Cardiac muscle cell (in vitro differentiated cells and primary cell): ENCODE measurements at places on chromosomes 7 and 10. TPM values are rescaled to one million over a fixed set of nuclear protein-coding genes. Genes with fewer than 3 reads are reported as not detected.

The CNNM1 gene
- total RNA-seq: 2.2 and 2.8 TPM in 2 replicates

The BLVRA gene
- total RNA-seq: 34.0 and 39.2 TPM in 2 replicates

The ADARB2 gene
- total RNA-seq: 2.4 and 3.1 TPM in 2 replicates

The SH2B2 gene
- 12.7 and 17.4 TPM in 2 replicates for total RNA-seq

The CYP2C19 gene
- total RNA-seq: not detected in 2 replicates

The SKIDA1 gene
- 42.4 and 62.4 TPM in 2 replicates for total RNA-seq

DNA sequence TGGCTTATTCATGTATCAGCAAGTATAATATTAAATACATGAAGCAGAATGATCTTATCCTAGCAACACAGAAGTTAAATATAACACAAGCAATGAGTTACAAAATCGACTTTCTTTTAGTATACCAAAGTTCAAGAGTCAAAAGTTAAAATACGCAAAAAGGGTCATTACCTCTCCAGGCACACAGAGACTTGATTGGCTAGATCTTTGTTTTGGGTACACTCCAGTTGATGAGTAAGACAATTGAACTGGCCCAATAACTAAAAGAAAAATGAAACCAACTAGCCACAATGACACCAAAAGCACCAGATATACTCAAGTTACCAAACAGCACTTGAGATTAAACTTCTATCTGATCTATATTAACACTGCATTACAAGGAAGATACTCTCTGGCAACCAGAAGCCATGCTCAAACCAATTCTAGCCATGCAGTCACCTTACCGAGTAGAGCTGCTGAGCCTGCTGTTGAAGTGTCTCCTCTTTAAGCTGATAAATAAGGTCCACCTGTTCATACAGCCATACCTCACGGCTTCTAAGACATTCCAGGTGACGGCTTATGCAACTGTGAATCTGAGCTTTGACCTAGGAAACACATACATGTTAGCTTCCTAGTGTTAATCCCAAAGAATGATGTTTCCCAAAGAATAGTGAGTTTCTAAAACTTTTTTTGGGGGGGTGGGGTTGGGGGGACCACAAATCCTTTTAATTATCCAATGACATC lies 15.6 kb downstream of the NCOA4 start:
- H3K4me1 ChIP-seq: peaks cover 38% of the 10 kb centered on the region
- H3K36me3 ChIP-seq: peaks cover 62% of the 10 kb centered on the region
- DNase-seq: no peak
- H3K27me3 ChIP-seq: no peaks in the 10 kb centered on the region
- H3K27ac ChIP-seq: no peak overlapping the region

GRCh38 chr10:191703-192518 lies 56.7 kb downstream of the ZMYND11 start:
- H3K36me3 ChIP-seq: no peaks in the 10 kb centered on the region
- peak overlapping the region; percentile 51 for H3K27ac ChIP-seq
- H3K4me3 ChIP-seq: no peak overlapping the region
- H3K27me3 ChIP-seq: no peaks in the 10 kb centered on the region

GRCh38 chr10:85620807-85621206 lies 745.8 kb downstream of the GRID1 start:
- no peak for DNase-seq
- H3K27ac ChIP-seq: no peak overlapping the region
- no peaks in the 10 kb centered on the region for H3K27me3 ChIP-seq
- no peak overlapping the region for H3K4me3 ChIP-seq
- H3K4me1 ChIP-seq: no peaks in the 10 kb centered on the region

DNA sequence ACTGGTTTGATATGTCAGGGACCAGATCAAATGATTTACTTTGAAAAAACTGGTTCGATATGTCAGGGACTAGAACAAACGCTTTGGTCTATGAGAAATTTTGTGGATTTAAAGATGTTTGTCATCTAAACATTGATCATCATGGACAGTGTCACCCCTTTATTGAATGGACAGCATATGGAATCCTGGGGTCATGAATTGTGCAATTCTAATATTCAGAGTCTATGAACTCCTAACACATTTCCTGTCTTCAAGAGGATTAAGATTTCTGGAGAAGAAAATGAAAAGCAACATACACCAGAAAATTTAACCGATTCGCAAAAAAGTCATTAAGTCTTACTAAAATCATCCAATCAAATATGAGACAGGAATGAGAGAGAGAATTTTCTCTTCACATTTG lies 106.4 kb upstream of the FAM133B start:
- no peaks in the 10 kb centered on the region for H3K27me3 ChIP-seq
- peaks cover 41% of the 10 kb centered on the region for H3K4me1 ChIP-seq
- peak overlapping the region; percentile 26 for H3K4me3 ChIP-seq
- no peak for DNase-seq
- H3K27ac ChIP-seq: peak overlapping the region; percentile 96
- no peaks in the 10 kb centered on the region for H3K36me3 ChIP-seq

- no peak overlapping the region for H3K4me3 ChIP-seq
- H3K36me3 ChIP-seq: no peaks in the 10 kb centered on the region
- no peak overlapping the region for H3K27ac ChIP-seq
- peaks cover 19% of the 10 kb centered on the region for H3K27me3 ChIP-seq
Measured at GRCh38 chr7:70674571-70675010, 457.4 kb upstream of the GALNT17 start.

DNA sequence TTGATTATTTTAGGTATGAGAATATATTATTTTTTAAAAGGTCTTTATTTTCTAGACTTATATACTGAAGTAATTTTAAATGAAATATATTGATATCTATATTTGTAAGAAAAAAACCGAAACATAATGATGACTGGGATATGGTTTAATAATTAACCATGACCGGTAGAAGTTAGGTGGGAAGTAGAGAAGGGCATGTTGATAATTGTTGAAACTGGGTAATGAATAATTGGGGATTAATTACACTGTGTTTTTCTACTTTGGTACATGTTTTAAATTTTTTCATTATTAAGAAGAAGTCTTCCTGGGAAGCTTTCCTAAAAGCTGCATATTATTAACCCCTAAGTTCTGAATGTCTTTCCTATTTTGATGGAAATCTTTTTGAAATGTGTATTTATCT lies 16.3 kb downstream of the TSPAN12 start:
- no peak overlapping the region for H3K27ac ChIP-seq
- H3K36me3 ChIP-seq: no peaks in the 10 kb centered on the region
- no peak overlapping the region for H3K4me3 ChIP-seq
- no peak for DNase-seq

- no peaks in the 10 kb centered on the region for H3K36me3 ChIP-seq
- no peak for DNase-seq
- no peak overlapping the region for H3K4me3 ChIP-seq
- H3K27me3 ChIP-seq: no peaks in the 10 kb centered on the region
Measured at GRCh38 chr10:47223236-47223635, 76.8 kb upstream of the GDF10 start.

- no peaks in the 10 kb centered on the region for H3K27me3 ChIP-seq
- H3K27ac ChIP-seq: no peak overlapping the region
- no peaks in the 10 kb centered on the region for H3K36me3 ChIP-seq
- no peaks in the 10 kb centered on the region for H3K4me1 ChIP-seq
- no peak for DNase-seq
- H3K4me3 ChIP-seq: no peak overlapping the region
Measured at GRCh38 chr10:70256463-70256862, 23.2 kb upstream of the PPA1 start.

- H3K4me1 ChIP-seq: peaks cover 30% of the 10 kb centered on the region
- no peak for DNase-seq
- H3K36me3 ChIP-seq: no peaks in the 10 kb centered on the region
- no peaks in the 10 kb centered on the region for H3K27me3 ChIP-seq
- no peak overlapping the region for H3K4me3 ChIP-seq
- no peak overlapping the region for H3K27ac ChIP-seq
Measured at GRCh38 chr7:35285799-35286198, 31.9 kb upstream of the TBX20 start.

GRCh38 chr10:61758433-61758832 lies 95.7 kb downstream of the CABCOCO1 start:
- peak; percentile 32 for DNase-seq
- no peaks in the 10 kb centered on the region for H3K36me3 ChIP-seq
- H3K27ac ChIP-seq: no peak overlapping the region
- H3K4me3 ChIP-seq: no peak overlapping the region
